CD8-positive, alpha-beta T cell (primary cell): ENCODE measurements at places on chromosomes 7 and 10. TPM values are rescaled to one million over a fixed set of nuclear protein-coding genes. Genes with fewer than 3 reads are reported as not detected.

GRCh38 chr7:111593343-111593742 is 31.1 kb upstream of the IMMP2L start:
- DNase-seq: no peak

DNA sequence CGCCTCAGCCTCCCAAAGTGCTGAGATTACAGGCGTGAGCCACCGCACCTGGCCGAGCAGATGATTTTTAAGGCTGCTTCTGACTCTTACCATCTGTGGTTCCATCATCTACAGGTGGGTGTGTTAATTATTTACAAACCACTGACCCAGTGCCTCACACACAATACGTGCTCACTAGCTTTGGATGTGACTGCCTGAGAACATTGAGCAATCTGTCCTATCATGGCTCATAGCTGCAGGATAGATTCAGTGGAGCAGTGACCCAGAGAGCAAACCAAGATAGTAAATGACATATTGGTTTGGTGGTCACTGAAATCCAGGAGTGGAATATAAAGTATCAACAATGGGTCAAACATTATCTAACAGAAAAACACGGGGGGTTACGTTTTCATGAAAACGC is 24.1 kb downstream of the GPAM start:
- no peak for DNase-seq

DNA sequence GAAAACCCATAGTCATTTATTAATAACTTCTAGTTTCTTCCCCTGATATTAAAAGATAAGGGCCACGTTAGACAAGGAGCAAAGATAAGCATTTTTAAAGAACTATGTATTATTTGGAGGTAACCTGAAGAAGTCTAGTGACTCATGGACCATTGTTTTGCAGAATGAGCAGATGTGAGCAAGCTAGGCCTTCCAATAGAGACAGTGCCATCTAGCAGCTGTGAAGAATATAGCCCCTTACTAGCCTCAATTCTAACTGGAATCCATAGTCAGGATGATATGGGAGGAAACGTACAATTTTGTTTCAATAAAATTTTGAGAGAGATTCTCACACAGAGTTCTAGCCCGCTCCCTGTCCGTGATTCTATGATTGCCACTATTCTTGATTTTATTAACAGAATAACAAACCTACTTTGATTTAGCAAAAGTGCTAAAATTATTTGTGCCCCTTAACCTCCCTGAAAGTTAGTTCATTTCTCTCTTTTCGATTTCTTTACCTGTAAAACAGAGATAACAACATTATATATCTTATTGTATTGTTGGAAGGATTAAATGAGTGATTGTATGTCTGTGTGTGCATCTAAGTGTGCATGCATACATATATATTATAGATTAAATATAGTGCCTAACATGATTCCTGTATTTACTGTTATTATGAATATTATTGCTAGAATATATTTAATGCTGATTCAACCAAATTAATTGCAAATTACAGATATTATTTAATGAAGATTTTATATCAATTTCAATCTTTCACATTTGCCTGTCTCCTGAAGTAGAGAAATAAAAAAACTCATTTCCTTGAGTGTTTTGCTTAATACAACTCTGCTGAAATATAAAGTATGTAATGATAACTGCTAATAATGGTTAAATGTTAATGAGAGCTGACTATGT is 22.7 kb downstream of the FAM237B start:
- DNase-seq: no peak

DNA sequence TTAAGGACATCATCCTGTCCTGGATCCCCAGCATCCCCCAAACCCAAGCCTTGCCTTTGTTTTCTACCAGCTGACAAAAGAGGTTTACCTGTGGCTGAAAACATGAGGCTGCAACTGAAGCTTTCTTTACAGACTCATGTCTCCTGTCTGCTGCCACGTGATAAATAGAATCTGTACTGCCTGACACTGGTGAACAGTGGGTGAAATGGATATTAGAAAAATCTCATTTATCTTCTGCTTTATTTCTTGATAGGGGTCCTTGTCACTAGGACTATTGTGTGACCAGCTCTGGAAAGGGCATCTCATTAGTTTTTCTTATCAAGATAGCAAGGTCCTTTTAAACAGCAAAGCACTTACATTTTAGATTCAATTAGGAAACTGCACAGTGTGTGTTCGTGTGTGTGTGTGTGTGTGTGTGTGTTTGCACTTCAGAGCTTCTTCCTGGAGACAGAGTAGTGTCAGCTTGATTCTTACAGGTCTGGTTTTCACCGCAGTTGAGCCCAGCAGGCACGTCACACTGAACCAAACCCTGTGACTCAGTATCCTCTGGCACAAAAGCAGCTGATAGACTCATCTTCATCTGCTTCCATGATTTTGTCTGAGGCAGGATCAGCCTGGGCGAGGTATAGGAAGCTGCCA is 373.5 kb upstream of the CELF2 start:
- DNase-seq: no peak

MCM10 gene
- total RNA-seq: 0.08 TPM

GRCh38 chr10:120420421-120420820 is 36.6 kb upstream of the PLPP4 start:
- DNase-seq: no peak

DNA sequence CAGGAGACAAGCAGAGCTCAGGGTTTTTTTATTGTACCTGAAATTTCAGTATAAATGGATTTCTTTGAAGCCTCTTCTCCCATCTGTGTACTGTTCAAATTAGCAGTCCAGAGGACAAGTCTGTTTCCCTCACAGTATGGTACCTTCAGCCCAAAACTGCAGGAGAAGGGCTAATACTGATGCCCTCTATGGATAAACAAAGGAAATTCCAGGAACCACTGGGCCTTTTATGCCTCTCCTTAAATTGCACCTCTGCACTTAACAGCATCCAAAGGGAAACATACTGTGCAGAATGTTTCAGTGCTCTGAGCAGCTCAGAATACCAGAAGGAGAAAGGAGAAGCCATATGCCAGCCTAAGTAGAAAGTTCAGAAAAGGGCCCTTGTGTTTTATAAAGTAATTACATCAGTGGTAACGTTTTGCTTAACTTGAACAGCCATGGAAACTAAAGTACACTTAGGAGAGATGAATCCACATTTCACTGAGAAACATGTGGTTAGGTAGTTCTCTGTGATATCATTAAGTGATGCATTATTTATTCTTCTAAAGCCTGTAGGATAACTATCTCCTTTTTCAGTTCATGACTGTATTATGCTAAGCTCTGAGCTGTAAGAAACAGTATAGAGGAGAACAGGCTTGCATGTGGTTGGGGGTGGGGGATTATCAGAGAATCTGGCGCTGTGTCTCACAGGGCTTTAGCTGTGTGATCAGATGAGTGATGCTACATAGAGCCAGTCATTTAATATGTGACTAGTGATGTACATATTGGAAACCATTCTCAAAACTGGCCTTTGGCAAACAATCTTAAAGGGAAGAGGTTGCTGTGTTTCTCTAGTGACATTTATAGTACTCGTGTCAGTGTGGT is 111.3 kb downstream of the POU6F2 start:
- DNase-seq: no peak

GRCh38 chr10:51319173-51319435 is 244.8 kb downstream of the PRKG1 start:
- no peak for DNase-seq

- peak; percentile 47 for DNase-seq
Observed at GRCh38 chr10:11863353-11864109, 40.4 kb downstream of the PROSER2 start.
